C1 segment of cervical spinal cord (tissue), 14 donors: ENCODE measurements at places on chromosomes 2 and 18.

- DNase-seq, result no peak
Measured at GRCh38 chr18:13382366-13382953, 163.9 kb downstream of the LDLRAD4 start.

- no peak for DNase-seq
Measured at GRCh38 chr2:170974304-170974993, 45.4 kb downstream of the GORASP2 start.

GRCh38 chr18:59067873-59068272 is 71.8 kb upstream of the SEC11C start:
- no peak for DNase-seq

DNA sequence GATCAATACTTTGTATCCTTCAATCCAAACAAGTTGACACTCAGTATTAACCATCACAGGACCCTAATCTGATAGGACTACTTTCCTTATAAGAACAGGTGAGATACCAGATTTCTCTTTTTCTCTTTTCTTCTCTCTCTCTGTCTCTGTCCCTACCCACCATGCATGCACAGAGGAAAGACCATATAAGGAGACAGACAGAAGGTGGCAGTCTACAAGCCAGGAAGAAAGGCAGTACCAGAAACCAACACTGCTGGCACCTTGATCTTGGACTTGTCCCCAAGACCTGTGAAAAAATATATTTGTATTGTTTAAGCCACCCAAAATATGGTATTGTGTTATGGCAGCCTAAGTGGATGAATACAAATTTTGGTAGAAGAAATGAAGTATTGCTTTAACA is 156.2 kb upstream of the KCNH7 start:
- no peak for DNase-seq

GRCh38 chr18:13630716-13631268 is 95.6 kb downstream of the FAM210A start:
- DNase-seq, result no peak

- DNase-seq, result no peak
Measured at GRCh38 chr2:206275312-206276055, 1.0 kb downstream of the ZDBF2 start.

- DNase-seq, result no peak
Measured at GRCh38 chr2:24457696-24458386, 33.2 kb upstream of the NCOA1 start.

GRCh38 chr18:59877361-59877760 is 22.4 kb upstream of the PMAIP1 start:
- DNase-seq, result no peak

- no peak for DNase-seq
Measured at GRCh38 chr2:58521803-58522554, 280.9 kb upstream of the FANCL start.

DNA sequence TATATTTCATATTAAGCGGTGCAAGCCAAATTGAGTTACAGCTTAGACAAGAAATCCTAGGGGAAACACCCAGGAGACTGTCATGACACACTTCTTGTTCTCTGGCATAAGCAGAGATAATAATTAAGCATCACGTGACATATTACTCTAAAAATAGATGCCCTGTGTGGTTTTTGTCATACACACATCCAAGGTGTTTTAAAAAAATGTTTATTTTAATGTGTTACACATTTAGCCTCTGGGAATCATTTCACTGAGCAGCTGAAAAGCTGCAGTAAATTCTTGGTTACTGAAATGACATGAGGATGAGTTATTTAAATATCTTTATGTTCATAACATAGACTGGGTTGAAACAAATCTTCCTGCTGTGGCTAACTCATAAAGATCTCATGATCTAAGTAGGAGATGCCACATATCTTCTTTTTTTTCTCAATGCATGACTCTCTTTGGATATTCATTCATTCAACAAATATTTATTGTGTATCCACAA is 38.0 kb upstream of the ERMN start:
- DNase-seq, result no peak

DNA sequence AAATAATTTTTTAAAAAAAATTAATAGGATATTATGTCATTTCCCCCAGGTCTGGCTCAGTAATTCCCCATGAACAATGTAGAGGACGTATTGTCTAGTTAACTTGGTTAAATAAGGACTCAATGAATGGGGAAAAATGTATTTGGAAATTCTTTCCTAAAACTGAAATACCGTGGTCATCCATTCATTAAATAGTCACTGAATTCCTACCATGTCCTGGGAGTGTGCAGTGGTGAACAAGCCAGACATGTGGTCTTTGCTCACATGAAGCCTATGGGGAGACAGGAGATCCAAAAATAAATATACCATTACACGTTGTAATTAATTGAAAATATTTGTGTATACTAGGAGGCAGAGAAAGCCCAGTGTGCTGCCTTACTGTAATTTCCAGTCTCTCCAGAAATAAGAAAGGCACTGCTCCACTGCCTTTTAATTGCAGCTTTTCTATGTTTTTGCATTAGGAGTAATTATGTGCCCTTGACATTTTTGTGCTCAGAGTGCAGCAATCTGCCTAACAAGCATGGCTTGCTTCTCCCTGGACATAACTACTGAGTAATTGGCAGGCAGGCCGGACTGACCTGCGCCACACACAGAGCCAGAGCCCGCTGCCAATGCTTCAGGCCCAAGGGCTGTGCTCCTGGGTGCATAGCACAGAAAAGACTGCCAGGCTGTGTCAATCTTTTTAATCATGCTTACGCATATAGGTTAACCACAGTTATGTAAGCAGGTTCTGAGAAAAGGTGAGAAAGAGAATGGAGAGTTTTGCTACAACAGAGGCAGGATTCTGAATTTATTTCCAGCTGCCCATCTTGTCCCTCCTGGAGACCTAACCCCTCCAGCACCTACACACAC is 22.2 kb upstream of the TTC39C start:
- DNase-seq, result peak; percentile 30

- no peak for DNase-seq
Measured at GRCh38 chr2:121999264-121999663, 243.8 kb downstream of the TSN start.

DNA sequence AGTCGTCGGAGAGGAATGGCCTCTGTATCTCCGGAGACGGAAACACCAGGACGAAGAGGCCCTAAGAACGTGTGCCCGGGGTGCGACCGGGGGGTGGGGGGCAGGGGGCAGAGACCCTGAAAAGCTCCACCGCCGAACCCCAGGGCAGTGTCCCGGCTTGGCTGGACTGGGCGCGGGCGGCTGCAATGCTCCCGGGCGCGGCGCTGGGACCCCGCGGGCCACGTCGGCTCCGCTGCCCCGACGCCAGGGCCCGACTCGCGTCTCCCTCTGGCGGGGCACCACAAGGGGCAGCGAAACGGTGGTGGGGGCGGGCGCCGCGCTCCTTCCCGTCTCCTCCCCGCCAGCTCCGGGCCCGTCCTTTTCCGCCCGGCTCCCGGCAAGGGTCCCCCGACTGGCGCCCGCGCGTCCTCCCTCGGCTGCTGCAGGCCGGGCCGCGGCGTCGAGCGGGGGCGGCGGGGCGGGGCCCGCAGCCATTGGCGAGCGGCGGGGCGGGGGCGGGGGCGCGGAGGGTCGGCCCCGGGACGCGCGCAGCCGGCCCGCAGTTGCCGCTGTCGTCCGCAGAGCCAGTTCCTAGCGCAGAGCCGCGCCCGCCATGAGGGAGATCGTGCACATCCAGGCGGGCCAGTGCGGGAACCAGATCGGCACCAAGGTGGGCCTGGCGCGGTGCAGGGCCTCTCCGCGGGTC is at the start of gene TUBB6:
TSS of gene TUBB6 (plus strand) at position 541 of the 685 bp plus-strand sequence. CDS start at position 593, 52 bp downstream.
- DNase-seq, result no peak

DNA sequence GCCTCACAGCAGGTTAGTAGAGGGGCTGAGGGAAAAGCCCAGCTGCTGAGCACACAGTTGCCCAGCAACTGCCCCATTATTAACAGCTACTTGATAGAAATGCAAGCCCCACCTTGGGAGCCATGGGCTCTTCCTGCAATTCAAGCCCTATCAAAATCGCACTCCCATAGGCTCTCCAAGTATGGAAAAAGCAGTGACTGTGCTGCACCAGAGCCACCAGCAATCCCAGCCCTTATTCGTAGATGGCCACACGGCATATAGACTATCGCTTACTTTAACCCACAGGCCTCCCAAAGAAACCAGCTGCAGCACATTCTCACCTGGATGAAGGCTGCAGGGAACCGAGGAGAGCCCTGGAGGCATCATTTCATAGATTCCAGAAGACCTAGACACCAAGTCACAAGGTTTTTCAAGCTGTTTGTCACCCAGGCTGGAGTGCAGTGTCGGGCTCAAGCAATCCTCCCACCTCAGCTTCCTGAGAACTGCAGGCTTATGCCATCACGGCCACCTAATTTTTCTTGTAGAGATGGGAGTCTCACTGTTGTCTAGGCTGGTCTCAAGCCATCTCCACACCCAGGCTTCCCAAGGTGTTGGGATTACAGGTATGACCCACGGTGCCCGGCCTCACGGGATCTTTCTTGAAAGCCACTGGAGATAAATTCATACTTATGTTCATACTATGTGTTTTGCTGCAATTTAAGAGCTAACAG is 11.3 kb downstream of the NCL start:
- DNase-seq, result no peak

DNA sequence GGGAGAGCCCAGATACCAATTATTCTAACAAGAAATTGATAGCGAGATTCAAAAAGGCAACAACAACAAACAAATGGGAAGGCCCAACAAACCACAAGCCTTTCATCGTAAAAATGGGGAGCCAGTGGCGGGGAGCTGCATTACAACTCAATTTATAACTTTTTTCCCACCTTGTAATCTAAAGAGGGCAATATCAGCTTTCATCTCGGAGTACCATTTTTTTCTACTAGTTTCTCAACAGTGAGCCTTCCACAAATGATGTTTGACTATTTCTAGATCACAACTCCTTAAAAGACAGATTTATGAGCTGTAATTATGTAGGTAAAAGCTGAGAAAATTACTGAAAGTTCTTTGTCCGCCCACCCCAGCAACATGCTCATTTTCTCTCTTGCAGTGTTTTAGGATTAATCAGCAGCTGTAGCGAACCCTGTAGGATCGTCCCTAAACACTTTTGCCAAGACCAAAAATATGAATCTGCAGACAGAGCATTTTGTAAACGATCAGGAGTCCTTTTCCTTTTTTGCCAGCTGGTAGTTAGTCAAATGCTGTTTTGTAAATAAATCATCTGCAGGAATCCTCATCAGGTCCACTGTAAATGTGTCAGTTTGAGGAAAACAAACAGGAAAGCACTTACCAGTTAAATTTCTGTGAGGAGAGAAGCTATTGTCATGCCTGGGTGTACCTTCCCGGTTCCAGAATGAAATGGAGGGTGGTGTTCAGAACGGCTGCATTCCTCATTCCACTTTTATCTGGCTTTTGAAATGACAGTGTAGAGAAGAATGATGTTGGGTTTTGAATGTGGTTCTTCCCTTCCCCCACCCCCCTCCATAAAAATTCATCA is 53.2 kb downstream of the EEF1B2 start:
- DNase-seq, result no peak

GRCh38 chr2:33395655-33396249 is 80.7 kb upstream of the RASGRP3 start:
- no peak for DNase-seq

- DNase-seq, result no peak
Measured at GRCh38 chr2:23429036-23429435, 44.1 kb downstream of the KLHL29 start.

- no peak for DNase-seq
Measured at GRCh38 chr2:225466891-225467604, 67.5 kb downstream of the NYAP2 start.

GRCh38 chr2:197626965-197627625 is 48.3 kb downstream of the RFTN2 start:
- DNase-seq, result no peak

DNA sequence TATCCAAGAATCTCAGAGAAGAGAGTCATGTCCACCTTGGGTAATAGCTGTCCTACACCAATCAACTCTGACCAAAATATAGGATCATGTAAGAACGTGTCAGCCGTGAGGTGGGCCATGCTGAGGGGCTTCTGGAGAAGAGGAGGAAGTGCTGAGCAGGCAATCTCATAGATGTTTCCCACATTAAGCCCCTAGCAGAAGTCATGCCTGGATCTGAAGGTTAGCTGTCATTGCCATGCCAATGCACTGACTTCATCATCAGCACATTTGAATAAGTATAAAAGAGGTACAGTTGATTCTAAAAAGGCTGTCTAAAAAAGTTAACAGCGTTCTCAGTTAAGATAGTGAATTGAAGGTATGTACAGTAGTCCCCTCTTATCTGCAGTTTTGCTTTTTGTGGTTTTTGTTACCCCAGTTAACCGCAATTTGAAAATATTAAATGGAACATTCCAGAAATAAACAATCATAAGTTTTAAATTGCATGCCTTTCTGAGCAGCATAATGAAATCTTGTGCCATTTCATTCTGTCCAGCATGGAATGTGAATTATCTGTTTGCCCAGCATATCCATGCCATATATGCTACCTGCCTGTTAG is 67.2 kb upstream of the TMEM17 start:
- no peak for DNase-seq

DNA sequence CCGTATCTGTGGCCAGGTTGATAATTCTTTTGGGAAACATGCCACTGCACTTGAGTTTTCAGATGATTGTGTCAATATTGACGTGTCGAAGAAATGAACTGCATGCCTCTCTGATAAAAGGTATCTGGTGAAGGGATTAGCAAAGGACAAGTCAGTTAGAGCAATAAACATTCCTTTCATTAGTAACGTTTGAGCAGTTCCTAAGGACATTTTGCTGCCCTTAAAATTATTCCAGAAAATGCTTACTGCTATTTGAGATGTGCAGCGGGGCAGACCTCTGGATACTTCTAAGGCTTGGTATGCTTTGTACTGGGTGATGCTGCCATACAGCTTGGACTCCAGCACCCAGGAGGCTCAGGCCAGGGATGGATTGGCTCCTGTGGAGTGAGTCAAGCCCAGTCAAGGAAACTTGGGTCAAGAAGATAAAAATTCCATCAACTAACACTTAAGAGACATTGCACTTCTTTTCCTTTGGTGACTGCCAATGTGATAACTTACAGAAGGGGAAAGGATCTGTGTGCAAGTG is 166.7 kb downstream of the FHOD3 start:
- no peak for DNase-seq

GRCh38 chr18:59898609-59899297 is 1.0 kb upstream of the PMAIP1 start:
- no peak for DNase-seq

- no peak for DNase-seq
Measured at GRCh38 chr2:240377366-240377765, 58.1 kb upstream of the GPC1 start.

GRCh38 chr18:1014509-1014908 is 109.8 kb downstream of the ADCYAP1 start:
- DNase-seq, result no peak

- no peak for DNase-seq
Measured at GRCh38 chr18:47901624-47902362, 28.7 kb downstream of the SMAD2 start.
